ENCODE measurements at places on chromosomes 3 and 15.

- no peak for DNase-seq
Observed at GRCh38 chr3:188433521-188434150, 279.7 kb downstream of the LPP start.

DNA sequence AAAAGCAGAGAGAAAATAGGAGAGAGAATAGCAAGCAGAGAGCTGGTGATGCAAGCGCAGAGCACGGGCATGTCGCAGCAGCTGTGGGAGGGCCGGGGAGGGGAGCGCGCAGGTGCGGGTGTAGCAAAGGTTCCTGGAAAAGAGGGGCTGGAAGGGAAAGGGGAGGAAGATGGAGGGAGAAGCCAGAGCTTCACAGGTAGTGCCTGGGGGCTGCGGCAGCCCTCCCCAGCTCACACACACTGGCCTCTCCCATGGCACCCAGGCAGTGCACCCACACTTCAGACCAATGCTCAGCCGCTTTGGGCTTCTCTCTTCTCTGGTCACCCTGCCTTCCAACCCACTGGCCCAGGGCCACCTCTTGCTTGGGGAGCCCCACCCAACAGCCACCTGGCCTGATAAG, 72.1 kb downstream of the ADAMTS7 start:
- no peak for DNase-seq

DNA sequence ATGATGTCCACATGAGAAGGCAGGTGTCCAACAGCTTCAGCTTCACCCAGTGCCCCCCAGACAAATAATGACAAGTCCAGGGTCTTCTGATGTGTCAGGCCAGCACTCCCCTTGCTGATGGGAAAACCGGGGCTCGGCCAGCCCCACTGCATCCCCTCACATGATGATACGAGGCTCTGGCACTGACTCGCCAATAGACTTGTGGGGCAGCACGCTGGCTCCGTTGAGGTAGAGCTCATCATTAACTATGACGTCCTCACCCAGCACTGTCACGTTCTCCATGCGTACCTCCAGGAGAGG, 2.1 kb upstream of the AMIGO3 start:
- DNase-seq: no peak

GRCh38 chr15:34725556-34725955, 29.2 kb downstream of the GJD2 start:
- no peak for DNase-seq

- no peak for DNase-seq
Observed at GRCh38 chr3:43014956-43015355, 35.8 kb downstream of the GASK1A start.
